ENCODE measurements at places on chromosomes 11 and 22.

GRCh38 chr11:8312986-8313385 lies 49.3 kb upstream of the LMO1 start:
- DNase-seq = no peak

GRCh38 chr11:61586792-61587430 lies 6.0 kb upstream of the SYT7 start:
- DNase-seq = no peak

GRCh38 chr11:109329716-109330115 lies 92.3 kb upstream of the C11orf87 start:
- DNase-seq = no peak

DNA sequence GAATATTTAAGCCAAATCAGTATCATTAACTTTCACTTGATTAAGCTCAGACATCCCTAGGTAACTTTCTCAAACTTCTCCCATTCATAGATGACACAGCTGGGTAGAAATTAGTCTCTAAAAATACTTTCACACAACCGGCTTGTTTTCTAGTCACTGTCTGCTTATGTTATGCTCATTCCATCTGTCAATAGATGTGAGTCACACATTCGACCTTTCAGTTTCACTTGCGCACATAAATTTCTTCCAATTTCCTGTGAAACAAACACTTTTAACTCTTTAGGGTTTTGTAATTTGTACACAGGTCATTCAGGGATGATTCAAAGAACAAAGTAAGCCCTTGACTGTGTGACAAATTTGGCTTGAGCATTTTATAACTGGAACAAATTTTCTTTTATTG lies 723.0 kb downstream of the KCNA4 start:
- DNase-seq = no peak

- no peak for DNase-seq
These were observed 18.6 kb upstream of the EHF start for GRCh38 chr11:34602245-34602644.

DNA sequence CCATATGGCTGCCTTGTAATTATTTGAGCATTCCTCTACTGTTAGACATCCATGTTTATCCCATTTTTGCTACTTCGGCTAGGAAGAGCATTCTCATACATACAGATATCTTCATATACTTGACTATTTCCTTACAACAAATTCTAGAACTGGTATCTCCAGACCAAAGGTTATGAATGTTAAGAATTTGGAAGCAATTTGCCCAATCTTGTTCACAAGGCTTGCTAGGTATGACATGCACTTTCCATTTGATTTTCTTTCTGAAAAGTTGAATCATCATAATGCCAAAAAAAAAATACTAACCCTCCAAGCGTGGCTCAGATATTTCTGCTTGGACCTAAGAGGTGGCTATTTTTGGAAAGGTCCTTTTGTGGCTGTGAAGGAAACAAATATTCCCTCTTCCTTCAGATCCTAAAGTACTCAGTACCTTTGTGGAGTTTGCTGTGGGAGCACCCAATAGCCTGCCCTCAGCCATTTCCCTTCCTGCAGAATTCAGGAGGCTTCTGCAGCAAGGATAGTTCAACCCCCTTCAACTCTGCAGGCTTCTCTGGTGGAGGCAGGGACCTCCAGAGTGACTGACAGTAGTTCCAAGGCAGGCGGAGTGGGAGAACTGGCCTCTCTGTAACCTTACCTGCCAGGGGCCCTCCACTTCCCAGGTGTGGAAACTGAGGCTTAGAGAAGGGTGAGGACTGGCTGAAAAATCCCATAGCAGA lies 22.0 kb upstream of the CPT1A start:
- no peak for DNase-seq

- DNase-seq = no peak
These were observed 54.6 kb downstream of the PRCP start for GRCh38 chr11:82845356-82846353.

Measured in stimulated activated naive CD8-positive, alpha-beta T cell treated with anti-CD3 and anti-CD28 coated beads, Interleukin-15, amount 100 ng/mL, for 72 hours (primary cell).